ENCODE measurements at places on chromosomes 7 and 10. TPM values are rescaled to one million over a fixed set of nuclear protein-coding genes. Genes with fewer than 3 reads are reported as not detected.

DNA sequence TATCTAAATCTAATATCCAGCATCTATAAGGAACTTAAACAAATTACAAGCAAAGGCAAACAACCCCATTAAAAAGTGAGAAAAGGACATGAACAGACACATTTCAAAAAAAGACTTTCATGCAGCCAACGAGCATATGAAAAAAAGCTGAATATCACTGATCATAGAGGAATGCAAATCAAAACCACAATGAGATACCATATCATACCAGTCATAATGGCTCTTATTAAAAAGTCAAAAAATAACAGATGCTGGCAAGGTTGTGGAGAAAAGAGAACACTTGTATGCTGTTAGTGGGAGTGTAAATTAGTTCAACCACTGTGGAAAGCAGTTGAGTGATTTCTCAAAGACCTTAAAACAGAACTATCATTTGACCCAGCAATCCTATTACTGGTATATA, 334.4 kb upstream of the CACNA2D1 start:
- H3K4me1 ChIP-seq = no peaks in the 10 kb centered on the region
- DNase-seq = no peak
- H3K27me3 ChIP-seq = no peaks in the 10 kb centered on the region

- no peak for DNase-seq
- H3K27me3 ChIP-seq = no peaks in the 10 kb centered on the region
- no peak overlapping the region for H3K4me3 ChIP-seq
- H3K4me1 ChIP-seq = no peaks in the 10 kb centered on the region
Observed at GRCh38 chr10:63286340-63286739, 153.2 kb downstream of the NRBF2 start.

- no peaks in the 10 kb centered on the region for H3K36me3 ChIP-seq
- no peak overlapping the region for H3K4me3 ChIP-seq
- DNase-seq = peak; percentile 80
- no peaks in the 10 kb centered on the region for H3K27me3 ChIP-seq
Observed at GRCh38 chr7:36192053-36192824, 39.2 kb downstream of the EEPD1 start.

- no peaks in the 10 kb centered on the region for H3K4me1 ChIP-seq
- no peak overlapping the region for H3K27ac ChIP-seq
- no peaks in the 10 kb centered on the region for H3K36me3 ChIP-seq
- no peak overlapping the region for H3K4me3 ChIP-seq
Observed at GRCh38 chr7:128191136-128191844, 49.8 kb upstream of the LEP start.

DNA sequence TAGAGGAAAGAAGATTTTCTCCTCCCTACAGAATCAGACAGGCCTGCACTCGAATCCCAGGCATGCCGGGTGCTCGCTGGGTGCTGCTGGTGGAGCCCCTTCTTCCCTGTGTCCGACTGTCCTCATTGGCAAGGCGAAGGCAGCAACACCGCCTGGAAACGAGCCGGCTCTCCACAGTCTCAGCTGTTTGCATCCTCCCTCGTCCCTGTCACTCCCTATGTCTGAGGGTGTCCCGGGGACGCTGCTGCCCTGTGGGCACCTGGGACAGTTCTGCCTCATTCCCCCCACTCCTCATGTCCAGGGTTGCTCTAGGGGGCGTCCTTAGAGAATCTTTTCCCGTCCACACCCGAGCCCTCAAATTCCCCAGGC, 31.6 kb upstream of the TMEM72 start:
- peak overlapping the region; percentile 53 for H3K4me3 ChIP-seq
- peaks cover 18% of the 10 kb centered on the region for H3K4me1 ChIP-seq
- DNase-seq = no peak

- no peak overlapping the region for H3K4me3 ChIP-seq
- DNase-seq = no peak
- peaks cover 2% of the 10 kb centered on the region for H3K4me1 ChIP-seq
- no peaks in the 10 kb centered on the region for H3K27me3 ChIP-seq
- no peaks in the 10 kb centered on the region for H3K36me3 ChIP-seq
- no peak overlapping the region for H3K27ac ChIP-seq
Observed at GRCh38 chr10:75461672-75462649, 30.5 kb downstream of the LRMDA start.

DNA sequence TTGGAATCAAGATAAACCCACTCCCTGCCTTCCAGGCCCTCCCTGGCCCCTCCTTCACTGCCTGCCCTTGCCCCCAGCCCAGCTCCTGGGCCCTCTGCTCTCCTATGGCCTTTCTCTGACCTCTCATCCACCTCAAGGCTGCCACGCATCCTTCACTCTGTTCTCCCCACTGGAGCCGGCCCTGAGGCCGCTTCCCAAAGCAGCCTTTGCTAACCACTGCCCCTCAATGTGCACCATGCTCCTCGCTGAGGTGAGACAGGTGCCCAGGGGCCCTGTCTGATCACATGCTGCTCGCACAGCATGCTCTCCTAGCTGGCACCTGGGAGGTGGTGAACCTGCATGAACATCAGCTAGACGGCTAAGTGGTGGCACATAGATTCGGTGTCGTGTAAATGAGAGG, 138.5 kb upstream of the RET start:
- peaks cover 26% of the 10 kb centered on the region for H3K4me1 ChIP-seq
- DNase-seq = no peak
- peaks cover 11% of the 10 kb centered on the region for H3K27me3 ChIP-seq
- H3K4me3 ChIP-seq = no peak overlapping the region
- no peaks in the 10 kb centered on the region for H3K36me3 ChIP-seq
- no peak overlapping the region for H3K27ac ChIP-seq

Gene CHRM2
- polyA plus RNA-seq = 0.81 TPM
